Stimulated activated naive CD8-positive, alpha-beta T cell treated with anti-CD3 and anti-CD28 coated beads, Interleukin-15, amount 100 ng/mL, for 72 hours (primary cell): ENCODE measurements at places on chromosomes 7 and 10.

DNA sequence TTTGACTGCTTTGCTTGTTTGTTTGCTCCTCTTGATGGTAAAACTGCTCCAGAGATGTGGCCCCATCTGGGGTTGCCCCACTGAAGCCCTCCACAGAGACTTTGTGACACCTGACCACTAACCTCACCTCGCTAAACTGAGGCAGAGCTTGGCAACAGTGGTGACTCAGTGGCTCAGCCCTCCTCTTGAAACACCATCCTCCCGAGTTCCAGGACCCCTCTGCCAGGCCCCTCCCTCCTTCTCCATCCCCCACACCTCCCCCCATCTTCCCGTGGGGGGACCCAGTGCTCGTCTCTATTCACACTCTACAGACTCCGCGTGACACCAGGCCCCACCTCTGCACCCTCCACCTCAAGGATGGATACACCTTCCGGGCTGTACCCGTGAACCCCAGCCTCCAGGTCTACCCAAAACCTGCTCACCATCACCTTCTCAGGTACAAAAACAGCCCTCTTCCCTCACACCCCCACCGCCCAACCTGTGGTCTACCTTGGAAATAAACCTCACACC, 19.0 kb upstream of the RET start:
- no peak for DNase-seq

- DNase-seq, result no peak
Observed at GRCh38 chr10:20853276-20853675, 43.8 kb downstream of the NEBL start.

DNA sequence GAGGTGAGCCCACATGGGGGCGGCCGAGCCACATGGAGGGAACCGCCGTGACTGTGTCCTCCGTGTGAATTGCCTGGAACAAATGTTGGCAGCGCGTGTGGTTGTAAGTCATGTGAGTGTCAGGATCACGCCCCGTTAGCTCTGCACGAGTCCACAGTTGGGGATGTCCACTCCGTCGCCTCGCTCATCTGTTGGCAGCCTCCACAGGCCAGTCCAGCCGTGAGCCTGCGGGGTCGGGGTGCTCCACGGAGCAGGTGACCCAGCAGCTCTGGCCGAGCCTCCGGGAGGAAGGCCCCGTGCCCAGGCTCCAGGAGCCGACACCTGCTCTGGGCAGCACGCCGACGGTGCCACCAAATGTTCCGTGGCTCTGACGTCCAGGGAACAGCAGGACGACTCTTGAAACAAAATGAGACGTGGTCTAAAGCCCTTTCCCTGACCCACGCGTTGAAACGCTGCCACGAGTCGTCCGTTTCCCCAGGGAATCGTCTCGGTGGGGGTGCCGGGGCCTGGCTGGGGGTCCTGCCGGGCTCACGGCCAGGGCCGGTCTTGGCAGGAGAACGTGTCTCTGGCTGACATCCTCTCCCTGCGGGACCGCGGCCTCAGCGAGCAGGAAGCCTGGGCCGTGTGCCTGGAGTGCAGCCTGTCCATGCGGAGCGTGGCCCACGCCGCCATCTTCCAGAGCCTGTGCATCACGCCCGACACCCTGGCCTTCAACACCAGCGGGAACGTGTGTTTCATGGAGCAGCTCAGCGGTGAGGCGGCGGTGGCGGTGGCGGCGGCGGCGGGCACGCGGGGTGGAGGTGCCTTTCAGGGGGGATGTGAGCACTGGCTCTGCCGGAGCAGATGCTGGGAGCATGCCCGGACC, 7.0 kb downstream of the KNDC1 start:
- no peak for DNase-seq

DNA sequence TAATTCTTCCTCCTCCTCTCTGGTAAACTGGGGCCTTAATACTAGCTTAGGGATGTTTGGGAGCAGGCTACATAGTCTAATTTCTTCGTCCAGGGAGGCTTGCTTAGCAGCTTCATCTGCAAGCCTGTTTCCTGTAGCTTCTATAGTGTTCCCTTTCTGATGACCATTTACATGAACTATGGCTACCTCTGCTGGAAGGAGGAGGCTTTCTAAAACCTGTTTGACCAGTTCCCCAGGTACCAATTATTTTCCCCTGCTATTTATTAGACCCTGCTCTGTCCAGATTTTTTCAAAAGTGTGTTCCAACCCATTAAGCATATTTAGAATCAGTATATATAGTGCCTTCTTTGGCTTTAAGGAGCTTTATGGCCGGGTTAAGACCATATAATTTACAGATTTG, 38.8 kb upstream of the DNAH11 start:
- no peak for DNase-seq

DNA sequence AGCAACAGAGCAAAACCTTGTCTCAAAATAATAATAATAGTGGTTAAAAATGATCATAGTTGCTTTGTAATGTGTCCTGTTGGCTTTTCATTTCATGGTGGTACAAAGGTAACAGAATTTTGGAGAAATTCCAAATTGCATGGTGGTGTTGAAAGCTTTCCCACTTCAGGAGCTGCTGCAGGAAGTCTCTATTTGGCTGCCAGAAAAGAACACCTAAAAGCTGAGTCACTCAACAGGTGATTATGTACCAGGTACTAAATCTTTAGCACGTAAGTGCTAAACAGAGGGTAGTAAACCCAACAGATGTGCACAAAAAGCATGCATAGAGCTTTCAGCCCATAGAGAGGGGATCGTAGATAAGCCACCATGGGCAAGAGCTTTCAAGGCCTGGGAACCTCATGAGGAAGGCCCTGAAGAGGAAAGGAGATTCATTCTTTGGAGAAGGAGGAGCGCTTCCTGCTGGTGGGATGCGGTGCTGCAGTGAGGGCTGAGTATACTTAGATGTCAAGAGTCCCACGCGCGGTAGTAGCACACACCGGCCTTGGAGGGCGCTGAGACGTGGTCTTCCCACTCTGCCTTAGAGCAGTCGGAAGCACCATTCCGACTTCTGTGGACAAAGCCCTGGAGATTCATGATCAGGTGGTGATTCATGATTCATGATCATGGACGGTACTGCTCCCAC, 118.7 kb downstream of the RALA start:
- peak; percentile 46 for DNase-seq

GRCh38 chr7:42693722-42694121, 218.1 kb downstream of the C7orf25 start:
- no peak for DNase-seq

GRCh38 chr10:58952747-58953466, 223.5 kb upstream of the PHYHIPL start:
- DNase-seq, result peak; percentile 4

DNA sequence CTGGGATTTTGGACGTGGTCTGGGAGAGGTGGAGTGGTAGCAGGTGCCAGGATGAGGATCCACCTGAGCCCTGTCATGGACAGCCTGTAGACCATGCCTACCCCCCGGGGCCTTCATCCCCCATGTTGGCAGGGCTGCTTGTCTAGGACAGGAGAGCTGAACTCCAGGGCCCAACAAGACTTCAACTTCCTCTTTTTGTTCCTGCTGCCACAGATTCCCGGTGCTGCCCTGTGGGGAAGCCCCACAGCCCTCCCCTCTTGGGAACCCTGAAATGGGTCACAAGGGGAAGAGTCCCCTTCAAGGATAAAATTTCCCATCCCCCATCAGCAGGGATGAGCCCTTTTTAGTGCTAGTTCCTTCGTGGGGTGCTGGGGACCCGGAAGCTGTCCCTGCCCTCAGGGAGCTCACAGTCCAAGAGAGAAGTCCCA, 1.3 kb upstream of the CUEDC2 start:
- no peak for DNase-seq

- no peak for DNase-seq
Observed at GRCh38 chr10:95716466-95716865, 22.7 kb upstream of the TCTN3 start.

DNA sequence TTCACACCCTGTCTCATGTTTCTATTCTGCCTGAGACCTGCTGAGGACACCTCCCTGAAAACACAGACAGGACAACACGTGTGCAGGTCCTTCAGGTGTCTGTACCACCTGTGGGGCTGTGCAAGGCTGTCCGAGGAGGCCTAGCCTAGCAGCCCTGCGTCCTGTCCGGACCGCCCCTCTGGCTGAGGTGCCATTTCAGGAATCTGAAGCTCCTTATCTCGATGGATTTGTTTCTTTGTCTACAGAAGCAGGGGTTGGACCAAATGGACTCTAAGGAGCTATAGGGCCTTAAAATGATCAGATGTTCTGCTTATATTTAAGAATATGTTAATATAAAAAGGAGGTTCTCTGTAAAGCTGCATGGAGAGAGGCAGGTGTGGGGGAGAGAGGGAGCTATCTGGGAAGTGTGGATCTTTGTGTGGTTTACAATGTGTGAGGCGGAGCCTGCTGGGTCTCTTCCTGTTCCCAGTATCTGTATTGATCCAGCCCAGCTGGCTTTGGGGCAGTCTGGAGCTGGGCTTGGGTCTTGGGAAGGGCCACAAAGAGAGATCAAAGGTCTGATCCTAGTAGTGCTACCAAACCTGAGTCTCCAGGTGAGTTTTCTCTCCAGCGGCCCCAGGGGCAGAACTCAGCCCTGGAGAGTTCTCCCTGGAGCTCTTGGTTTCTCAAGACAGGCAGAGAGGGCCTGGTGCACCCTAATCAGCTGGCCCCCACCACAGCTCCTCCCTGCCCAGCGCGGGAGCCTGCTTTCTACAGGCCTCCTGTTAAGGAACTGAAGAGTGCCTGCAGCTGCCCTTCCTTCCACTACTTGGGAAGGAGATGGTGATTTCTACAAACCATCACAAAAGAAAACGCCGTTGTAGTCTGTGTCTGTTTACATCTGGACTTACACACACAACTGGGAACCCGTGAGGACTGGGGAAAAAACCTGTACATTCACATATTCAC, 3.4 kb upstream of the MNX1 start:
- no peak for DNase-seq
